Activated T-cell treated with anti-CD3 and anti-CD28 coated beads, Interleukin-2, amount 50 U/mL, for 1 hour (primary cell): ENCODE measurements at places on chromosomes 4 and X.

- no peak for DNase-seq
These were observed 16.5 kb downstream of the TBC1D14 start for GRCh38 chr4:6926081-6926480.

GRCh38 chr4:75639124-75639695 is 8.9 kb upstream of the CDKL2 start:
- DNase-seq: no peak

GRCh38 chr4:8906991-8907595 is 35.5 kb upstream of the HMX1 start:
- peak; percentile 11 for DNase-seq

GRCh38 chrX:92247076-92247475 is 467.9 kb downstream of the PCDH11X start:
- no peak for DNase-seq

- DNase-seq: no peak
These were observed 90.7 kb downstream of the PAPSS1 start for GRCh38 chr4:107629318-107629717.

DNA sequence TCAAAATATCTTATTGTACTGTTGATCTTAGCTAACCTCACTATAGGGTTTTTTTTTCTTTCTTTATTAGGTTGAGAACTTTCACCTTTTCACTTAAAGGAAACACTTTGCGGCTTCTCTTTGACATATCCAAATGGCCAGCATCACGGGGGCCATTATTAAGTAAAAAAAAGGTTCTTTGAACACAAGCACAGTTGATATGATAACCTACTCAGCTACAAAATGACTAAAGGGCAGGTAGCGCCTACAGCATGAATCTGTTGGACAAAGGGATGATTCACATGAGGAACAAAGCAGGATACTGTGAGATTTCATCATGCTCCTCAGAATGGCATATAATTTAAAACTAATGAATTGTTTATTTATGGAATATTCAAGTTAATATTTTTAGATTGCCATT is 119.6 kb downstream of the CCSER1 start:
- DNase-seq: no peak

DNA sequence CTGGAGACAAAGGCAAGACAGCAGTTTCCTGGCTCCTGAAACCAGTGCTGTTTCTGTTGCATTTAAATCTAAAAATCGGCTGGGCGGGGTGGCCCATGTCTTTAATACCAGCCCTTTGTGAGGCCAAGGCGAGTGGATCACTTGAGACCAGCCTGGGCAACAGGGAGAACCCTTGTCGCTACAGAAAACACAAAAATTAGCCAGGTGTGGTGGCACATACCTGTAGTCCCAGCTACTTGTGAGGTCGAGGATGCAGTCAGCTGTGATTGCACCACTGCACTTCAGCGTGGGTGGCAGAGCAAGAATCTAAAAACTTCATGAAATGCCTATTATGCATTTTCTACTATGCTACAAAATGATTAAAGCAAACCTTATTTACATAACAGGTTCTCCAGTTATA is 205.4 kb upstream of the ITM2A start:
- no peak for DNase-seq

GRCh38 chr4:151519728-151520415 is 110.9 kb downstream of the FHIP1A start:
- no peak for DNase-seq

- no peak for DNase-seq
These were observed 42.1 kb upstream of the ANKRD50 start for GRCh38 chr4:124754681-124755080.

GRCh38 chrX:130877892-130878341 is 25.1 kb downstream of the ENOX2 start:
- DNase-seq: no peak

DNA sequence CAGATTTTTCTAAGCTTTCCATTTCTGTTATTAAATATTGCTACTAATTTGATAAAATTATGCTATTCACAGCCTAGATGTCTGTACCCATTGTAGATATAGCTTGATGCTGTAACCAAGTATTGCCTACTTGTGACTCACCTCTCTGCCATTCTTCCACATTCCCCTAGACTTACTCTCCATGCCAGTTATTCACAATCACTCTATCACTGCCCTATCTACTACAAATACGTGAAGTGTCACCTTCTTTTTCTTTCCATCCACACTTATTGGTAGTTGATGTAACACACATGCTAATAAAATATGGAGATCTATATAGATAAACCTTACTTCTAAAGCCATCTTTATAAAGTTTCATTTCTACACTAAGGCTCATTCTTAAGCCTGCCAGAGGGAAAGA is 179.4 kb upstream of the PACRGL start:
- no peak for DNase-seq

DNA sequence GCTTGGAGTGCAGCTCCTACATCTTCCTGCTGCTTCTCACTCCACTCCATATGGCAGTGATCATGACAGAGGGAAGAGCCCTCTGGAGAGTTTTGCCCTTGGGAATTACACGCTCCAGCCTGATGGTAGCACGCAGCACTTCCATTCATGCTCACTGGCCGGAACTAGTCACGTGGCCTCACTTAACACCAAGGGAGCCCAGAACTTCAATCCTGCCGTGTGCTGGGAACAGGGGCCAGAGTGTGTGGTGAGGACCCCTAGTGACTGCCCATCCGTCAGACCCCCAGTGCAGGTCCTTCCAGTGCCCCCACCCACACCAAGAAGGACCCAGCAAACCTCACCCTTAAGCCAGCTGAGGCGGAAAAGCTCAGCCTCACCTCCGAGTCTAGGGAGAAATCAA is 230.7 kb downstream of the EVC2 start:
- no peak for DNase-seq

DNA sequence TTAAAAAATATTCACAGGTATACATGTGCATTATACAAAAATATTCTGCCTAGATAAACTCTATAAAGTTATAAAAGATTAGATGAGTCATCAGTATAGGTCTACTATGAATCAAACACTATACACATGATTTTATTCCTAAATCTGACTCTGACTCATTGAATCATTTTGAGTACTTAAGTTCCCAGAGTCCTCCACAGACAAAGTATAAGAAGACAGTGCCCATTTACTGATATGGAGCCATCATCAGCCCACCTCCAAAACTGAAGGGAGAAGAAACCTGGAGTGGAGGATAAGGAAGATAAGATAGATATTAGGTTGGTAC is 28.7 kb upstream of the ANTXR2 start:
- DNase-seq: no peak

DNA sequence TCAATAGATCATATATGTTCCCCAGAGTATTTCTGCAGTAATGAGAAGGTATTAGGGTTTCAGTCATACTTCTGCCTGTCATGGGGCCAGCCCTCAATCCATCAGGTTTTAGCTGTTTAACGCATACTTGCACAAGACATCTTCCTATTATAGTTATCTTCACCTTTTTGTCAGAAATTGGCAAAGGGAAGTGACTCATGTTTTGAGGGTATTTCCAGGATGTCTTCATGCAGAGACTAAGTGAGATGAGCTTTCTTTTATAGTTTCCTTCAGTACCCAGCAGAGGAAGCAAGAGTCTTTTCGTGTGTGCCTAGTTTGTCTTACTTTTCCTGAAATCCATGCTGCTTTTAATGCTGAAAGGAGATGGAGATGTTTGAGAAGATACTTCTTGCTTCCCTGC is 9.5 kb downstream of the CSTF2 start:
- no peak for DNase-seq

GRCh38 chr4:84578540-84579402 is 4.2 kb upstream of the CDS1 start:
- no peak for DNase-seq

DNA sequence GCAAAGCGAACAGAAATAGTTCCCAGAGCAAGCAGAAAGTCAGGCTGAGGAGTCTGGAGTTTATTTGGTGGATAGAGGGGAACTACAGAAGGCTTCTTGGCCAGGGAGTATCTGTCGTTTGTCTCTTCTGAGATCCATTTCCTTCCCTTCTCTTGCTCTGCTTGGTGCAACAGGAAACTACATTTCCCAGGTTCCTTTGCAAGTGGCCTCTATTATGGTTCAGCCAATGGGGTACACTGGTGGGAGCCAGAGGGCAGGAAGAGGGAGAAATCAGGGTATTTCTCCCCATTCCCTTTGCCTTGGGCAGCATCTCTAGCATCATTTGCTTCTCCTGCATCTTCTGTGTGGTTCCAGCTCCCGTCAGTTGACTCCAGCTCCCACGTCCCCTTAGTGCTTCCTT is 142.1 kb downstream of the BCOR start:
- no peak for DNase-seq

DNA sequence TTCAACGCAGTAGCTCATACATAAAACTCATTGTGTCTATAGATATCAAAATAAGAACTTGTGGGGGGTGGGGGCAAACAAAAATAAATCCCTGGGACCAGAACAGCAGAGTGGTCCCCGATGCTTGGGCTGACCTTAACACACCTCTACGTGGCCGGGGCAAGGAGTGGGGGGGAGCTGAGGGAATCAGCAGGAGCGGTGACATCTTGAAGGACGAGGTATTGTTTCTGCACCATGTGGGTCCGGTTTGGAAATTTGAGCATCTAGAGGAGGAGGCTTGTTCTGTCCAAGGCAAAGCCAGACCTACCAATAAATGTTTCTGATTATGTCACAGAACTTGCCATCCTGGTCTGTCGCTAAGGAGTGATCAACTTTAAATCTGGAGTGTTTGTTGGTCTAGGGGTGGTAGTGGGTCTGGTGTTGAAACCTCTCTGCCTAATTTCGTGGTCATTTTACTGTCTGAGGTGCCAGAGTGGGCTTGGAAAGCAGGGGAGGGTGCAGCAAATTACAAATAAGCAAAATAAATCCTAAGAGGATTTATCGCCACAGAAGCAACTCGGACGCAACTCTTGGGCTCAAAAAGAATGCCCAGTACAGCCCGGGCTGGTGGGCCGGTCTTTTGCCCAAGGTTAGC is 774 bp upstream of the RAPGEF2 start:
- DNase-seq: no peak

DNA sequence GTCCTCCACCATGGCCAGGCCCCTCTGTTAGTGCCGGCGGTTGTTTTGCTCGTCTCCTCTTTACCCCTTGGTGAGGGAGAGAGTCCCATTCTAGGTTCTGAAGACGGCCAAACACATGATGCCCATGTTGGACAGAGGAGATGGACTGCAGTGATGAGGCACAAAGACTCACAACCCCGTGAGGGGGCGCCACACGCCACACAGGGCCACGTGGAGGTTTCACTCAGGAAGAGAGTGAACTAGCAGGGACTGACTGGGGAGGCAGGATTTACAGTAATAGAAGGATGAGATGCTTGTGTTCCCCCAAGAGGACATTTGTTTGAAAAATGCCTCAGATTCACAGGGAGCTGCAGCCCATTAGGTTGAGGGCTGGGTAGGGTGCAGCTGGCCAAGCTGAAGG is 655.3 kb upstream of the FRG1 start:
- no peak for DNase-seq

- DNase-seq: no peak
These were observed 90.3 kb downstream of the JAKMIP1 start for GRCh38 chr4:6109842-6110560.

- no peak for DNase-seq
These were observed 3.5 kb downstream of the SH3KBP1 start for GRCh38 chrX:19883878-19884277.

GRCh38 chr4:47195706-47196105 is 164.3 kb downstream of the GABRB1 start:
- no peak for DNase-seq

DNA sequence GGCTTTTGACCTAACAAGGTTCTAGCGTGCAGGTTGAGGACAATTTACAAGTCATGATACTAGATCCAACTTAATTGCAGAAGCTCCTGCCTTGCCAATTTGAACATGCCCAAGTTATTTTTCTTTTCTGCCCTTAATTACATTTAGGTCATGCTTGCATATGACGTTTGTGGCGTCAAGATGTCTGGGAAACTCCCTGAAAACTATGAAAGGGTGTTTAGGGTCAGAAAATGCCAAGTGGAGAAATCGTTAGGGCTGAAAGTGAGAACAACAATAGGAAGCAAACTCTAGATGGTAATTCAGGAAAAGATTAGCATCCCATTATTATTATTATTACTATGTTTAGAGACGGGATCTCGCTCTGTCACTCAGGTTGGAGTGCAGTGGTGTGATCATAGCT is 38.2 kb upstream of the PLAC8 start:
- no peak for DNase-seq

DNA sequence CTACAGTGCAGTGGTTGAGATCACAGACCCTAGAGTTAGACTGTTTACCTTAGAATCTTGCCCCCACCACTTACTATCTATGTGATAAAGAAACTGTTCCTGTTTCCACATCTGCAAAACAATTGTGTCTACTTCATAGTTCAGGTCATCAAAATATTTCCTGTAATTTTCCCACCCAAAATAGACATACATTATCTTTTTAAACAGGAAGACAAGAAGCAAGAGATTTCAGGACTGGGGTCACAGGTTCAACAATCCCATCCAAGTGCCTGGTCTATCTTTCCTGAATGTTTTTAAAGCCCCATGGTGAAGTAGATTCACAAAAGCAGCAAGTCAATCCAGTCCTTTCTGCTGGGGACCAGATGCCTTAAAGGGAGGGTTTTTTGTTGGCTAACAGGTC is 41.8 kb upstream of the CT47C1 start:
- DNase-seq: no peak

GRCh38 chrX:63918611-63919010 is 133.6 kb upstream of the ARHGEF9 start:
- DNase-seq: no peak

DNA sequence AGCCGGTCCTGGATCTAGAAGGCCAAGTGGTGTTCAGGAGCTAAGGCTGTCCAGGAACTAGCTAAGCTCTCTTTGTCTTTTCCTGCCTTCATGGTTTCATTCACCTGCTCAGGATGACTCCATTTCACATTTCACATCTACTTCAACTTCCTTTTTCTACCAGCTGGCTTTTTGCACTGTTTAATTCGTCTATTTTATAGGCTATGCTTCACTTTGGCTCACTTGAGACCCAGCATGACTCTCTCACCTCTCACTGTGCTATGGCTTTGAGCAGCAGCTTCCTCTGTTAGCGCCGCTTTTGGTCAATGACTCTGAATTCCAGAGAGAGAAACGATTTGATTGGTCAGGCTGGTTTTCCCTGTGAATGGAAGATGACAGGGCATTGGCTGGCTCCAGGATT is 213.5 kb upstream of the CLNK start:
- no peak for DNase-seq

DNA sequence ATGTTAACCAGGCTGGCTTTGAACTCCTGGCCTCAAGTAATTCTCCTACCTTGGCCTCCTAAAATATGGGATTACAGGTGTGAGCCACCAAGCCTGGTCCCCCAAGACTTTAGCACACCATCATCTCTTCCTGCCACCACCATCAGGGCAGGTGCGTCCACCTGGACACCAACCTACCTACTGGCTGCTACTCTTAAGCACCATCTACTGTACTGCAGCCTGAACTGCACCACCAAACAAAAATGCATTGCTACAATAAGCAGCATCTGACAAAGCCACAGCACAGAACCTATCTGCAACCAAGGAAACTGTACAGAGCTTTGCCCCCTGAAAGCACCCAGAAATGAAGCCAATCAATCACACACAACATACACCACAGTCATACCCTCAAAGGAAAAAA is 139.7 kb downstream of the EFHC2 start:
- DNase-seq: no peak

DNA sequence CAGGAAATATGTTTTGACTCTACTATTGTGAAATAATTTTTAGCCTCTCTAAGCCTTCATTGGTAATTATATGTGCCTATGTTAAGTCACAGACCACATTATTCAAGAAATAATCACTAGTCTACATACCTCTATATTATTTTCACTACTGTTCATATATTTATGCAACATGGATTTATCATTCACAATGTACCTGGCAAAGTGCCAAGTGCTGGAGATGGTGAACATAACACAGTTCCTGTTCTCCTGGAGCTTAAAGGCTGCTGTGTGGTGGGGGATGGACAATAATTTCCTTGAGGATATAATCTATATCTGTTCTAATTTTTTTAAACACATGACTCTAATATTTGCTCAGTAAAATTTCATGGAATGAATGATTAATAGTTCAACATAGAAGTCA is 527.7 kb upstream of the CXorf51A start:
- DNase-seq: no peak
